ENCODE measurements at places on chromosomes 5 and 9. TPM values are rescaled to one million over a fixed set of nuclear protein-coding genes. Genes with fewer than 3 reads are reported as not detected.

The PAX5 gene
- not detected for total RNA-seq

The NEUROG1 gene
- total RNA-seq, result not detected

The AIF1L gene
- 0.30 TPM for total RNA-seq

The SHISAL2B gene
- not detected for total RNA-seq

The RLN1 gene
- not detected for total RNA-seq

The IL31RA gene
- total RNA-seq, result 1.5 TPM

The FIBCD1 gene
- total RNA-seq, result 26.0 TPM

The CCIN gene
- total RNA-seq, result 2.7 TPM

The C9orf153 gene
- total RNA-seq, result 1.1 TPM

The ACTBL2 gene
- total RNA-seq, result 0.89 TPM

The GRM6 gene
- not detected for total RNA-seq

The TRIM7 gene
- 0.69 TPM for total RNA-seq

The KLF9 gene
- total RNA-seq, result 27.9 TPM

The SH2D3C gene
- 0.18 TPM for total RNA-seq

The PCDHGC3 gene
- 69.3 TPM for total RNA-seq

The POLR1E gene
- total RNA-seq, result 23.8 TPM

The PCDHB10 gene
- total RNA-seq, result 0.42 TPM

The ADAMTS2 gene
- 113 TPM for total RNA-seq

The TEX48 gene
- total RNA-seq, result not detected

The DOCK8 gene
- total RNA-seq, result under 0.01 TPM

The HSPB3 gene
- not detected for total RNA-seq

The GABRA1 gene
- total RNA-seq, result not detected

The LECT2 gene
- not detected for total RNA-seq

All from smooth muscle cell of the umbilical artery (primary cell).